ENCODE measurements at places on chromosomes 11 and 22. TPM values are rescaled to one million over a fixed set of nuclear protein-coding genes. Genes with fewer than 3 reads are reported as not detected.

Gene ZNF70
- total RNA-seq = 1.7 TPM

Gene KRTAP5-11
- total RNA-seq = 9.5 TPM

Gene RFPL3
- not detected for total RNA-seq

Gene MISFA
- total RNA-seq = 2.1 TPM

Gene MMP1
- not detected for total RNA-seq

Gene TMEM191B
- 4.9 TPM for total RNA-seq

Gene MUC5AC
- total RNA-seq = 0.02 TPM

Gene TREH
- not detected for total RNA-seq

Gene IL18
- total RNA-seq = 300 TPM

Gene DESI1
- total RNA-seq = 16.1 TPM

Measured in lower leg skin (tissue), 4 donors.